ENCODE measurements at places on chromosomes 1 and 21.

- DNase-seq: no peak
These were observed 3.7 kb upstream of the SF3B4 start for GRCh38 chr1:149931212-149931790.

DNA sequence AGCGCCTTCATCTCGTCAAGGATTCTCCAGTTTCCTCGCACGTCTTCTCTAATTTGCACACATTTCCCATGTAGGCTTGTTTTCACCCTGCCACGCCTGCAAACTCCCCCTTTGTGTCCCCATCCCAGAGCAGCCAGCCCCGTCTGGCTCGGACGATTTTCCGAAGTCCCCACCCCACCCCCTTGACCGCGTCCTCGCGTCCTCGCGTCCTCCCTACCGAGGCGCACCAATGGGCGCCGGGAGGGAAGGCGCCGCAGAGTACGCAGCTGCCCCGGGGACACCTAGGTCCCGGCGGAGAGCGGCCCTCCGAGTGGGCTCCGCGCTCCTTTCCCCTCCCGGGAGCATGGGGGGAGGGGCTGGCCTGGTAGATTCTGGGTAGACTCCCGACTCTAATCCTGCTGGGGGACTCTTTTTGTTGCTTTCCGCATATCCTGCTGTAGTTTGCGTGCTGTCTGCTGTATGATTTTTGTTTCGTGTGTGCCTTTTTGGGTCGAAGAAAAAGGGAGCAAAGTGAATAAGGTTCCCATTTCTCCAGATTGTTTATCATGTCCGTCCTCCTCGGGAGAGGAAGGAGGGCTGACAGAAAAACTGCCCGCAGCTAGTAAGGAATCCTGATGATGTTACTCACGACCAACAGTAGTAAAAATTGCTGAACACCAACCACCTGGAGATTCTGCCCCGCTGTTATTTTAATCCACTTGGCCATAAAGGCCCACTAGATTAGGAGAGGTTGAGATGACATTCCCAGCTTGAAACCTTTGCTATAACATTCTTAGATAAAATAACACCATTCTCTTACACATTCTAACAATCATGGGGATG lies 1.5 kb downstream of the CACHD1 start:
- no peak for DNase-seq

DNA sequence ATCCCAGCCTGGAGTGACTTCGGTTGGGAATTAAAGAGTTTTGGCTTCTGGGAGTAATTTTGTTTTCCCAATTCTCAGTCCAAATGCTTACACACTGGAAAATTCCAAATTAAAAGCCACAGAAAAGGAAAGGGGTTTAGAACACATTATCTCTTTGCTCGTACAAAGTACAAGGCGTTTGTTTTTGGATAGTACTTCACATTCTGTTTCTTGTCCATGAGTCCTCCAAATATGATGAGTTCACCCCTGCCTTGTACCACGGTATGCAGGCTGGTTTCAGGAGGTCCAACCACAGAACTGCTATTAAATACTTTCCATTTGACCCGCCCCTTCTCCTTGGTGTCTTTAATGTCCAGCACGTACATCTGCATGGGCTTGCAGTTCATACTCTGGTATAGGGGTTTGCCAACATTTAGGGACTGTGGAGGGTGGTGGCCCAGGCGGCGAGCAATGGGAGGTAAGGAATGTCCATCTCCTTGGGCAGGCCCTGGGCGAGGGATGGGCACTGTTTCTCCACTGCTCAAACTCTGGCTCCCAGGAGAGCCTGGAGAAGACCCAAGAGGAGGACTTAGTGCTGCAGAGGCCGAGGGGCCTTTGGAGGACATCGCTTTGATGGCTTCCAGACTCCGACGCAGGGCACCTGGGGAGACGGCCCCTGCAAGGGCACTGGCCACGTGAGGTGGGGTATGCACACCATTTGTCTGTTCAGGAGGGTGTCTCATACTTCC lies 13.7 kb upstream of the CPLANE2 start:
- DNase-seq: no peak

GRCh38 chr1:226419284-226420029 lies 11.6 kb upstream of the PARP1 start:
- DNase-seq: no peak

GRCh38 chr1:61403679-61404596 lies 321.0 kb downstream of the TM2D1 start:
- no peak for DNase-seq

- DNase-seq: no peak
These were observed 81.4 kb upstream of the WLS start for GRCh38 chr1:68313735-68314134.

DNA sequence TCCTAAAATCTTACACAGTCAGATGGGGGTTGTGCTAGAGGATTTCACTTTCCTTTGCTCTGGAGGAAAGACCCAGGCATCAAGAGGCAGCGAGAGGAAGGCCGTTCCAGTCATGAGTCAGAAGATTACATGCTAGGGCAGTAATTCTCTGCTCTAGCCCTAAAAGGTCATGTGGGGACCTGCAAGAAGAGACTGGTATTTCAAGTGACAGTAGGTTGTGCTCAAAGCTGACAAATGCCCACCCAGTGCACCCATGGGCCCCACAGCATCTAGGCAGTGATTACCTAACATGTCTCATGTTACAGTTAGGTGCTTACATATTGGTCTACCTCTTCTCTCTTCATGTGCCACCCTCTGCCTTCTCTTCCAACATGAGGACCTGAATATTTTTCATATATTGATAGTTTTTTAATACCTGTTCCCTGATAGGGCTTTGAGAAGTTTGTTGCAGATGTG lies 99.7 kb upstream of the BEND5 start:
- DNase-seq: no peak
